ENCODE measurements at places on chromosomes 11 and 22. TPM values are rescaled to one million over a fixed set of nuclear protein-coding genes. Genes with fewer than 3 reads are reported as not detected.

Gene PARVG
- total RNA-seq = 2.1 TPM

Gene UPK3A
- total RNA-seq = not detected

Gene RAB3IL1
- 0.88 TPM for total RNA-seq

Gene FJX1
- total RNA-seq = 5.6 TPM

Gene LSP1
- total RNA-seq = 18.8 TPM

Gene RIBC2
- total RNA-seq = 0.64 TPM

Gene TMEM191C
- 4.2 TPM for total RNA-seq

Gene OMP
- total RNA-seq = not detected

Gene PPARA
- 12.9 TPM for total RNA-seq

Gene UBQLNL
- total RNA-seq = 0.08 TPM

Gene OR5M8
- not detected for total RNA-seq

Gene RBMXL2
- not detected for total RNA-seq

Gene MMP1
- total RNA-seq = 3.5 TPM

Gene HDAC10
- 17.7 TPM for total RNA-seq

Gene MS4A1
- 2.9 TPM for total RNA-seq

Gene TOB2
- total RNA-seq = 19.6 TPM

All from esophagus mucosa (tissue), 1 donor.